ENCODE measurements at places on chromosomes 16 and 17.

DNA sequence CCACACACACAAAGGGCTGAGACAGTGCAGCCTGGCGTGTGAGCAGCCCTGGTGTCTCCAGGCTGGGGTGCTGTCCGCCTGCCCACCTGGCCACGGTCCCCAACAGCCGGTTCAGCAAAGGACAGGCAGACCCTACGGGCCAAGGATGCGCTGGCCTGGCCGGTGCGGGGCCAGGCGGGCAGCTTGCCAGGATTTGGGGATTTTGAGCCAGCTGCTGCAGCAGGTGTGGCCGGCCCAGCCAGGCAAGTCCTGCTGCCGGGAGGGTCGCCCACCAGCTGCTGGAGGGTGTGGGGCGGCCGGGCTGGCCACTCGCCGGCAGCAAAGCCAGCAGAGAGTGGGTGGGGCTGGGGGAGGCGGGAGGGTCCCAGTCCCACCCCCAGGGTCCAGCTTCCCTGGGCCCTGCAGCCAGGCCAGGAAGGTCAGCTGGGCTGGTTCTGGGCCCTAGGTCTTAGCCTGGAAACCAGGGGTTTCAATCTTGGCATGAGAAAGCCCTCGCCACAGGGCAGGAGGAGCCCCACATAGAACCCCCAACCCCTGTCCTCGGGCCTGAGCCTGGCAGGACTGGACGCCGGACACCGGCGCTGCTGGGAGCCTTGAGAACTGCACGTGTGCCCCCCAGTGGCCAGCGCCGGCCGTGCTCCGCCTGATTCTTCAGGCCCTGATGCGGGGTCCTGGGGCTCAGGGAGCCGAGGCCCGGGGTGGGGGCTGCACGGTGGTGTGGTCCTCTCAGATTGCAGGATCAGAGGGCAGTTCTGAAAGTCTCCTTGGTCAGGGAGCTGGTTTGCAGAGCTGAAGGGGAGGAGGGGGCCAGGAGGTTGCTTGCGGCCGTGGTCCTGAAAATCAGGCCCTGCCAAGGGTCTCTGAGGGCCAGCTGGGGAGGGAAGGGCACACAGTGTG, 17.6 kb upstream of the SSTR5 start:
- peak; percentile 4 for DNase-seq

- DNase-seq: no peak
These were observed 68.5 kb downstream of the C16orf95 start for GRCh38 chr16:87248714-87249113.

DNA sequence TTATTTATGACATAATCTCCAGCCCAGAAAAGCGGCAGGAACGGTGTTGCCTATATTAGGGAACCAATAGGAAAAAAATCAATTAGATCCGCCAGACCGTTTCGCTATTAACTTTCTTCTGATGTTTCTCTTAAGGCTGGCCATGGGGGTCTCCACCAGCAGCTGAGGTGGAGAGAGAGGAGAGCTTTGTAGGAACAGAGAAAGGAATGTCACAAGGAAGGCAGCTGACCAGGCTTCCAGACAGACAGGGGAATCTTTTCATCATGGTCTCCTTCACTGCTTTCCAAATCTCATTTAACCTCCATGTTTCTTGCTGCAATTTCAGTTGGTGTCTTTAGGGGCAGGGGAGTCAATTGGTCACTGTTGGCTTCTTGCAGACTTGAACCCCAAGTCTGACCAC, 8.9 kb upstream of the SEZ6 start:
- DNase-seq: no peak

GRCh38 chr17:49545007-49545660, 30.5 kb upstream of the NXPH3 start:
- no peak for DNase-seq

All from kidney epithelial cell (primary cell).